Stimulated activated CD4-positive, alpha-beta T cell treated with anti-CD3 and anti-CD28 coated beads, Interleukin-4, amount 100 ng/mL, for 4 hours (primary cell): ENCODE measurements at places on chromosomes 13 and 19.

DNA sequence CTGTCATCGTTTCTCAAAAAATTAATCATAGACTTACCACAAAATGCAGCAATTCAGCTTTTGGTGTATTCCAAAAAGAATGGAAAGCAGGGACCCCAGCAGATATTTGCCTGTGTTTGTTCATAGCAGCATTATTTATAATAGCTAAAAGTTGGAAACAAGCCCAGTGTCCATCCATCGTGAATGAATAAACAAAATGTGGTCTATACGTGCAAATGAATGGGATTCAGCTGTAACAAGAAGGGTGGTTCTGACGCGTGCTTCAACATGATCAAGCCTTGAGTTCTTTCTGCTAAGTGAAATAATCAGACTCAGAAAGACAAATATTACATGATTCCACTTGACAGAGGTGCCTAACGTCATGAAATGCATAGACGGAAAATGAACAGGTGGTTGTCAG is 36.4 kb downstream of the PSG11 start:
- DNase-seq = no peak

DNA sequence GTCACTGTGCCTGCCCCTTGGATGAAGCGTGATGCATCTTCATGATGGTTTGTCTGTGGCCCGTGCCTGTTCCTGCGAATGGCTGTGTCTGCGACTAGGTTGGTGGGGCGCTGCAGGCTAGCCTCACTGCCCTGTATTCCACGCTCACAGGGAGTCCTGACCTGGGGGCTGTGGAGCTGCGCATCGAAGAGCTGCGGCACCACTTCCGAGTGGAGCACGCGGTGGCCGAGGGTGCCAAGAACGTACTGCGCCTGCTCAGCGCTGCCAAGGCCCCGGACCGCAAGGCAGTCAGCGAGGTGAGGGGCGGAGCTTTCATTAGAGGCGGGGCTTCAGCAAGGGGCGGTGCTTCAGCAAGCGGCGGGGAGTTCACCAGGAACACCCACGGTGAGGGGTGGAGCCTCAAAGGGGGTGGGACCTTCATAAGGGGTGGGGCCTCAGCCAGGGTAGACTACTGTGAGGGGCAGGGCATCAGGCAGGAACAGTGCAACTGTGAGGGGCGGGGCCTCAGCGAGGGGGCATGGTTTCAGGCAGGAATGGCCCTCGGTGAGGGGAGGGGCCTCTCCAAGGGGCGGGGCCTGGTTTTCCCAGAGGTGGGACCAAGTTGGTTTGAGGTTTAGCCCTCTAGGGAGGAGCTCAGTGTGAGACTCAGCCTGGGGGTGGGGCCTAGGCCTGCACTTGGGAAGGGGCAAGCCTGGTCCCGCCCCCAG is 17.2 kb downstream of the PKN1 start:
- peak; percentile 42 for DNase-seq

- DNase-seq = no peak
Observed at GRCh38 chr13:37534676-37535075, 63.9 kb downstream of the POSTN start.

- DNase-seq = no peak
Observed at GRCh38 chr13:113402471-113403254, 38.7 kb upstream of the GRTP1 start.

DNA sequence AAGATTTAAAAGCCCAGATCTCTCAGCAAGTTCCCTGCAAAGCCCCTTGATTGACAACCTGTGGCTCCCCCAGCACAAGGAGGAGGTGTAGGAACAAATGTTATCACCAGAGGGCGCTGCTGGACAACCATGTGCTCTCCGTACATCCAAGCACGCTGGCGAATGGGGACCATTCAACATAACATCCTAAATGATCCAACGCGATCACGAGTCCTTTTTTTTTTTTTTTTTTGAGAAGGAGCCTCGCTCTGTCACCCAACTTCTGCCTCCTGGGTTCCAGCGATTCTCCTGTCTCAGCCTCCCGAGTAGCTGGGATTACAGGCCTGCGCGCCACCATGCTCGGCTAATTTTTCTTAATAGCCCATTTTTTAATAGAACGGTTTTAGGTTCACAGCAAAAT is 52.0 kb downstream of the NWD1 start:
- peak; percentile 59 for DNase-seq

- DNase-seq = peak; percentile 56
Observed at GRCh38 chr13:40026741-40027140, 371.3 kb downstream of the COG6 start.

- no peak for DNase-seq
Observed at GRCh38 chr19:18167011-18167410, 6.6 kb upstream of the IFI30 start.

GRCh38 chr13:99043831-99044231 is 66.0 kb upstream of the DOCK9 start:
- no peak for DNase-seq

GRCh38 chr13:32314271-32315237 is 609 bp downstream of the ZAR1L start:
- no peak for DNase-seq

GRCh38 chr19:15779756-15780476 is 7.5 kb upstream of the OR10H5 start:
- DNase-seq = no peak

DNA sequence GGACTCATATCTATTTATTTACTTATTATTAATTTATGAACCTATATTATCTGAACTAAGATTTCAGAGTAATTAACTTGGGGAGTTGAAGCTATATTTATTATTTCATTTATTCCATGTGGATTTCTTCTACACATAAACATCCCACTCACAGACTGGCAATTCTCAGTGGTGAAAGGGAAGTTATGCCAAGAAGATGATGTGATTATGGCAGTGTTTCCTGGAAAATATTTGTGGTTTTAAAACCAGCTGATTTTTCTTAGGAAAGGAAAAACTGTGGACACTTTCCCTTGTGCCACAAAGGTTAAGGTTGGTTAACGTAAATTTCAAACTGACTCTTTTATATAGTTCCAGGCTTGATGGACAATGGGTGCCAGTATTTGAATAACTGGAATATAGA is 513.1 kb downstream of the SLITRK6 start:
- no peak for DNase-seq

GRCh38 chr13:77513719-77514335 is 21.7 kb upstream of the SCEL start:
- no peak for DNase-seq

- DNase-seq = no peak
Observed at GRCh38 chr13:47085346-47085745, 188.5 kb upstream of the HTR2A start.

GRCh38 chr19:44582581-44583265 is 30.6 kb upstream of the IGSF23 start:
- DNase-seq = no peak

GRCh38 chr19:56167064-56167578 is 8.7 kb upstream of the GALP start:
- DNase-seq = no peak

- no peak for DNase-seq
Observed at GRCh38 chr19:6803036-6803404, 30.5 kb downstream of the VAV1 start.

- DNase-seq = no peak
Observed at GRCh38 chr19:14763497-14764145, 14.7 kb downstream of the ADGRE2 start.

DNA sequence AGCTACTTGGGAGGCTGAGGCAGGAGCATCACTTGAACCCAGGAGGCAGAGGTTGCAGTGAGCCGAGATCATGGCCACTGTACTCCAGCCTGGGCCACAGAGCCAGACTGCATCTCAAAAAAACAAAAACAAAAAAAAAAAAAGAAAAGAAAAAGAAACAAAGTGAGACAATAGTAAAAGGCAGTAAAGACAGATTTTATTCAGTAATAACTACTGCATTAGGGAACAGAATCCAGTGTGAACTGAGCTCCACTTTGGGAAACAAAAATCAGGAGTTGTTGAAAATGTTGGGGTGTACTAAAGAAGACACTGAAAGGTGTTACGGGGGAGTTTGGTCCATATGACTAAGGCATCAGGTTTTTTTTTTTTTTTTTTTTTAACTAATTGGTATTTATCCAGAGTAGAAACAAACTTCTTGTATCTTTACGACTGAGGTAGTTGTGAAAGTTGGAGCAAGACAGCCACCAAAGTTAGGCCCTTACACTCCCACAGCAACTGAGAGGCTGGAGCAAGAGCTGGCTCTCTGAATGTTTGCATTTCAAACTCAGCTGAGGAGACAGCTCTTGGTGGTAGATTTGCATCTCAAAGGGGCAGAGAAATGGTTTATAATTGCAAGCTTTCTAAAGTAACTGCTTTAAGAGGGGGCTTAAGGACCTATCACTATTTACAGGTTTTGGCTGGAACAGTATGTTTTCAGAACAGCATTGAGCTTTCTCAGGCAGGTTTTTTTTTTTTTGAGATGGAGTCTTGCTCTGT is 24.2 kb downstream of the ZNF607 start:
- DNase-seq = no peak

- no peak for DNase-seq
Observed at GRCh38 chr13:38121267-38121666, 228.4 kb upstream of the UFM1 start.

DNA sequence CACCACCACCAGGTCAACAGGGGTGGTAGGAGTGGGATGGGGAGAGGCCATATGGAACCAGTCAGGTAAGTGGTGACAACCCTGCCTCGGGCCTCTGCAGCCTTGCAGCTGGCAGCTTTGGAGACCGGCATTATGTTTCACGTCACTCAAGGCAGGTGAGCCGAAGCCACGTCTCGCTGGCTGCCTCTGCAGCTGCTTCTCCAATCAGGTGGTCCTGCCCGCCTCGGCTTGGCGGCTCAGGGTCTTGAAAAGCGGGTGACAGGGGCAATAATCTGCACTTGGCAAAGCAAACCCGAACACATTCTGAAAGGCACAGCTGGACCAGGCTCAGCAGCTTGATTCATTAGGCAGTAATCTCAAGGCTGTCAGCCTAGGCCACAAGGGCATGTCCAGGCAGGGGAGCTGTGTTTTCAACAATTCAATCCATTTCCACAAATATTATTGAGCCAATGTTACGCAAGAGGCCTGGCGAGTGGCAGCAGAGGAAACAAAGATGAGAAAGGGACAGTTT is 77.4 kb upstream of the PCDH8 start:
- no peak for DNase-seq

DNA sequence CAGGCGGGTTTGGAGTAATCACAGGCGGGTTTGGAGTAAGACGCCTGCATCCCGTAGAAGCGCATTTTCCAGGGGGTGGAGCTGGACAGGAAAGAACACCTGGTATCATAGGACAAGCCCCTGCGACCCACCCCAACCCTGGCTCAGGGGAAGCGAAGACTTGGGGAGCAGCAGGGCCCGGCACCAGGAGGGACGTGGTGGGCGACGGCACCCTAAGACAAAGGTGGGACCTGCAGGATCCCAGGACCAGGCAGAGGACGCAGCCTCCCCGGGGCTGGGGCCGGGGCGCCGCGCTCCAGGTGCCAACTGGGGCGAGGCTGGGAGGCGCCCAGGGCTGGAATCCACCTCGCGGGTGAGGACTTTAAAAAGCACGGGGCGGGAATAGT is 520 bp downstream of the ZNF600 start:
- DNase-seq = no peak

DNA sequence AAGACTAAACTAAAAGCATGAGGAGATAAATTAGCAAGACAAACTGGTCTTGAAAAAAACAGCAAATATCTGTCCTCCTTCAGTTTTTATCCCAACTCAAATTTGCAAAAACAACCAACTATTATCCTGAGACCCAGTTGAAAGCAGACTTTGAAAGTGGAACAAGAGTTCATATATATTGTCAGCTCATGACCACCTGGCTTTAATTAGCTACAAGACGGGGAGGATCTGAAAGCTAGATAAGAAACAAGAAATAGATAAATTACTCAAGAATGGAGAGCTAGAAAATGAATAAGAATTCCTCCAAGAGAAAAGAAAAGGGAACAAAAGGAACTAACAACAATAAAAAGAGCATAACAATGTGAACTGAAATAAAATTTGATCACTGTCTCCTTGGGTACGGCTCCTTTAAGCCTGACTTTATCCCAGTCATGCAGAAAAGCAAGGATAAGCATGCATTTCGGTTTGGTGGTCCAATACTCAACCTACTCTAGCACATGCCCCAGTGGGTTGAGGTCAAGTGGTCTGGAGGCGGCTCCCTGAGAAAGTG is 246.9 kb downstream of the DCLK1 start:
- DNase-seq = no peak

- no peak for DNase-seq
Observed at GRCh38 chr13:53848366-53848961, 819.9 kb downstream of the OLFM4 start.

DNA sequence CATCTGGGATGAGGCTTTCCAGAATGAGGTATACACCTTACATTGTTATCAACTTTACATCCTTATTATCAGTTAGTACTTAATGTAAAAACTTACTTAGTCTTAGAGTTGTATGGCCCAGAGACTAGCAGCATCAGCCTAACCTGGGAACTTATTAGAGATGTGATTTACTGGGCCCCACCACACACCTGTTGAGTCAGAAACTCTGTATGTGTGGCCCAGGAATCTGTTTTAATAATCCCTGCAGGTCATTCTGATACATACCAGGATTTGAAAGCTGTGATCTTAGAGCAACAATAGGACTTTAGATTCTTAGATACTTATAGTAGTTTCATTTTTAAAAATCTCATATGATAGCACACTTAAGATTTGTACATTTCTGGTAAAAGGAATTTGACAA is 17.4 kb downstream of the FNDC3A start:
- DNase-seq = no peak

DNA sequence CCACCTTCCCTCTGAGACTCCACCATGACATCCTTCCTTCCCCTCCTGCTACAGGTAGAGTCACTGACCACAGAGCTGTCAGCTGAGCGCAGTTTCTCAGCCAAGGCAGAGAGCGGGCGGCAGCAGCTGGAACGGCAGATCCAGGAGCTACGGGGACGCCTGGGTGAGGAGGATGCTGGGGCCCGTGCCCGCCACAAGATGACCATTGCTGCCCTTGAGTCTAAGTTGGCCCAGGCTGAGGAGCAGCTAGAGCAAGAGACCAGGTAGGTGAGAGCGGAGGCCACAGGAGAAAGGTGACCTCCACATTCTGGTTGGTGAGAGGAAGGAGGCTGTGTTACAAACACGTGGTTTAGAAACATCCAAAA is 27.6 kb downstream of the KCNC3 start:
- DNase-seq = no peak

- DNase-seq = no peak
Observed at GRCh38 chr13:97528518-97528917, 94.5 kb downstream of the RAP2A start.

- no peak for DNase-seq
Observed at GRCh38 chr13:100506600-100507422, 81.8 kb downstream of the GGACT start.

GRCh38 chr19:13207846-13208671 is 57.8 kb downstream of the IER2 start:
- peak; percentile 64 for DNase-seq

- DNase-seq = no peak
Observed at GRCh38 chr13:30510811-30511371, 45.2 kb upstream of the HMGB1 start.
